DMS 273 treated with DMSO at 0.1 percent for 48 hours (cell line): ENCODE measurements at places on chromosomes 7 and 10.

DNA sequence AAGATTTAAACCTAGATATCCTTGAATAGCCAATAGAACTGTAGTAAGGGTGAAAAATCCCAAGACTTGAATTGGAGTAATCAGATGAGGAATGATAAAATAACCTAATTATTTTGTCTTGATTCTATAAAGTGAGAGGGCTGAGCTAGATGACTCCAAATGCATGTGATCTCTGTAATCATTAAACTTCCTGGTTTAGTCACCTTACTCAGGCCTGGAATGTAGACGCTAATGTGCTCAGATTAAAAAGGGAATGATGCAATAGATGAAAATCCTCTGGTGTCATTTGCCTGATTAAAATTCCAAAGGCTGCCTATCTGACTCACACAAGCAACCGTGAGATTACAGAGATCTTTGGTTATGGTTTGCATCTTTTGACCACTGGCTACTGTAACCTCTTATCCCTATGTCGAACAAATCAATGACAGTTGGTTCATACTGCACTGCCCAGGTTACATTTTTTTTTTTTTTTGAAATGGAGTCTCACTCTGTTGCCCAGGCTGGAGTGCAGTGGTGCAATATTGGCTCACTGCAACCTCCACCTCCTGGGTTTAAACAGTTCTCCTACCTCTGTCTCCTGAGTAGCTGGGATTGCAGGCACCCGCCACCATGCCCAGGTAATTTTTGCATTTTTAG, 2.9 kb upstream of the HKDC1 start:
- DNase-seq: no peak

GRCh38 chr7:120053390-120053961, 219.5 kb upstream of the KCND2 start:
- no peak for DNase-seq

DNA sequence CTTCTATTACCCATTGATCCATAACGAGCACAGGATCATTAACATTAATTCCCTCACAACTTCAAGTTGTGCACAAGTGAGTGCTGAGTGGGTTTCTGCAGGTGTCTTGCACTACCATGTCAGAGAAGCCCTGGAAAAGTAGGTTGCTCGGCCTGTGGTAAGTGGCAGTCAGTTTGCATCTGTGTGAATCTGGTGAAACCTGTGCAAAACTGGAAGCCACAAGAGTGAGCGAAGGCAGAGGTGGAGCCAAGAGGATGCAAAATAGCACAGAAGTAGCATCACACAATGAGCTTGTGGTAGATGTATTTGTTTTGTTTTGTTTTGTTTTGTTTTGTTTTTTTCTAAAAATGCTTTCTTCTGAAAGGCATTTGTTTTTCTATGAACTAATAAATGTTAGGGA, 181.5 kb downstream of the THSD7A start:
- no peak for DNase-seq

DNA sequence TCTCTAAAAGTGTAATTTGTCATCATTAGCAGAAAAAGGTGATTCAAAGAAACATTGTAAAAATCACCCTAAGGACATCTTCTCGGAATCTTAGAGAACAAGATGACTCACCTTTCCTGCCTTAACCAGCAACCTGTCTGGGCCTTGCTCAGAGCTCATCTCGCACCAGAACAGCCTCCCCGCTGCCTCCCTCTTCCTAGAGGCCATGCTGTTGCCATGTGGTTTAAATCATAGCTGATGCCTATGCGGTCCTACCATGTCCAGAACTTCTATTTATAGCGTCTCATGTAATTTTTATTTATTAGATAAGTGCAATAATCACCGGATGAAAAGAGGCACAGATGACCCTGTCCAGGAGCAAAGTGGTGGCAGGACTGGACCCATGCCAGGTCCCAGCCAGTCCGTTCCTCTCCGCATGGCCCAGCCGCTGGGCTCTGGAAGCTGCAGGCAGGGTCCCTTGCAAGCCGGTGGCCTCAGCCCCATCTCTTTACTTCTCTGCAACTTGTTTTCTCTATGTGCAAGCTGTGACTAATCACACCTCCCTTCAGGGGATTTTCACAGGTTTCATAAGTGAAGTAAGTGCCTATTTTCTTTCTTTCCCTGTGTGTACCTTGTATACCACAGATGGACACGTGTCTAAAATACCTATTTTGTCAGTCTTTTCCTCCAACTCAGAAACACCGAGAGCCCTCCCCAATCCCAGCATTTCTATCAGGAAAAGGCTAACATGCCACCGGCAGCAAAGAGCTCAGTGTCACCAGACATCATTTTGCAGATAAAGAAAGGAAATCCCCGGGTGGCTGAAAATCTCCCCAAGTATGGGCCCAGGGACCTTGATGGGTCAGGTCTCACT, 27.1 kb downstream of the KLF6 start:
- no peak for DNase-seq

DNA sequence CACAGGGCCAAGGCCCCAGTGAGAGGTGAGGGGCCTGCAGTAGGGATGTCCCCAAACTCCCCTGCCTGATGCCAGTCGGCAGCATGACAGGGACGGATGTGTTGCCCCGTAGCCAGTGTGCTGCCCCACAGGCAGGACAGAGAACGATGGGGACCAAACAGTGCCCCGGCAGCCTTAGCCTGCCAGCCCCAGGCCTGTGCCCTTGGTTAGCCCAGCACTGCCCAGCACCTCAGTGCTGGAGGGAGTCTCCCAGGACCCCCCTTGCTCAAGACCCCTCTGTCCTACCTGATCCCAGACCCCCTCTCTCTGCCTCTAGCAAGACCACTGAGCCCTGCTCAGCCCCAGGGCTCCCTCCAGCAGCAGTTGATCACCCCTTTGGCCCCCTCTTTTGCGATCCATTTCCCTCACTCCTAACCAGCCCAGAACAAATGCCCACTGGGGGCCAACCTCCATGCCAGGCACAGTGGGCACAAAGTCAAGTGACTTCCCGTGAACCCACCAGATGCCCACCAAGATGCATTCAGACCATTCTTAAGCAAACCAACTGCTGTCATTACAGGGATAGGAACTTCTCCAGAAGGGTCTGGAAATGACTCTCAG, 34.0 kb downstream of the OAT start:
- no peak for DNase-seq

GRCh38 chr7:99141334-99141733, 2.6 kb downstream of the SMURF1 start:
- DNase-seq: no peak

DNA sequence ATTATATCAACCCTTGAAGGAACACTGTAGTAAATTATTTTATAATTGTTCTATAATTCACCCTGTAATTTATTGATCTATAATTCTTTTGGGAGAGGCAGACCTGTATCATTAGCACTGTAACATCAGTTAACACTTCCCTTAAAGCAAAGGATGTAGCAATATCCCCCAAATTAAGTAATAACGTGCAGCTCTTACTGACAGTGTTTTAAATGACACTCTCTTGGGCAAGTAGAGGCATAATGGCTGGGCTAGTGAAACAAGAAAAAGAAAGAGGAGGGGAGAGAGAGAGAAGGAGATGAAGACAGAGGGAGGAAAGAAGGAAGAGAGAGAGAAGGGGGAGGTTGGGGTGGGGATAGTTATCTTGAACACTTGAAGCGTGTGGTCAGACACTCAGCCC, 161.0 kb upstream of the RNF32 start:
- no peak for DNase-seq

GRCh38 chr7:121515630-121516401, 119.7 kb upstream of the FAM3C start:
- DNase-seq: no peak
